Bronchial epithelial cell (primary cell): ENCODE measurements at places on chromosomes 7 and 10.

- peak; percentile 16 for DNase-seq
Observed at GRCh38 chr7:18212308-18212707, 184.7 kb upstream of the PRPS1L1 start.

DNA sequence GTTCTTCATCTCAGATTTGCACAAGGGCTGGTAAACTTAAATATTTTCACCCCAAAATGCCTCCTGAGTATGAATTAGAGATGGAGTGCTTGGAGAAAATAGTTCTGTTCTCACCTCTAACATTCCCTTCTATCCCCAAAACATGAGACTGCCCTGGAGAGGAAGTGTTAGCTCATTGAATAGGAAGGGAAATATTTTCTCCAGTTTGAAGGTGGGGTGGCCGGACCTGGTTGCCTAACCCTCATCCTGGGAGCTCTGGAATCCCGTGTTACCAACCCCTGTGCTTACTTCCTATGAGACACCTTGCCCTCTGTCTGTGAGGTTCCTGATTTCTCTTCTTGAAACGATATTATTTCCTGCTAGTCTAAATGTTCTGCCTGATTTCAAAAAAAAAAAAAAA is 779 bp downstream of the IFIT2 start:
- DNase-seq = peak; percentile 51

GRCh38 chr10:122213766-122214165 is 57.3 kb upstream of the BTBD16 start:
- no peak for DNase-seq

DNA sequence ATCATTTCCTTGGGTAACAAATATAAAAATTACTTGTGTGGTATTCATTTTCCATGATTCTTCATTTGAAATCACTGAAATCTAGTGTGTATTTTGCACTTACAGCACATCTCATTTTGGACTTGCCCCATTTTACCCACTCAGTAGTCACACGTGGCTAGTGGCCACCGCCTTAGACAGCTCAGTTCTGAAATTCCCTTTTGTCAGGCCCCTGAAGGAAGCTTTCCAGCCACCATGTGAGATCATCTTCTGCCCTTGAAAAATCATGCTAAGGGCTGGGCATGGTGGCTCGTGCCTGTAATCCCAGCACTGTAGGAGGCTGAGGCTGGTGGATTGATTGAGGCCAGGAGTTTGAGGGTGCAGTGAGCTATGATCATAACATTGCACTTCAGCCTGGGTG is 79.3 kb downstream of the PLXDC2 start:
- no peak for DNase-seq

DNA sequence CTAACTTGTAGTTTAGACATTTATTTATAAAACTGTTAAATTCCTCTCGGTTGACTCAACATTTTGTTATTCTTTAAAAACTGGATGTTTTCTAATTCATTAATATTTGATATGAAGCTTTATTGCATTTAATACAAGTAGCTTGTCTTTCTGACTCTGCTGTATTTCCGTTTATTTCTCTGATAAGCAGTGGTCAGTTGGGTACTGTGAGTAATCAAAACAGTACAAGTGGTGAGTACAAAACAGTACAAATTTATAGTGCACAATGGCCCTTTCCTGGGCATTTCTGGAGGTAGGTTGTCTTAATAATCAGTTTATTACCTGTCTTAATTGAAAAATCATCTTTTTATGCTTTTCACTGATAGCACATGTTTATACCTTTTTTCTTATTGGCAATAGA is 182.7 kb downstream of the CCSER2 start:
- DNase-seq = no peak

DNA sequence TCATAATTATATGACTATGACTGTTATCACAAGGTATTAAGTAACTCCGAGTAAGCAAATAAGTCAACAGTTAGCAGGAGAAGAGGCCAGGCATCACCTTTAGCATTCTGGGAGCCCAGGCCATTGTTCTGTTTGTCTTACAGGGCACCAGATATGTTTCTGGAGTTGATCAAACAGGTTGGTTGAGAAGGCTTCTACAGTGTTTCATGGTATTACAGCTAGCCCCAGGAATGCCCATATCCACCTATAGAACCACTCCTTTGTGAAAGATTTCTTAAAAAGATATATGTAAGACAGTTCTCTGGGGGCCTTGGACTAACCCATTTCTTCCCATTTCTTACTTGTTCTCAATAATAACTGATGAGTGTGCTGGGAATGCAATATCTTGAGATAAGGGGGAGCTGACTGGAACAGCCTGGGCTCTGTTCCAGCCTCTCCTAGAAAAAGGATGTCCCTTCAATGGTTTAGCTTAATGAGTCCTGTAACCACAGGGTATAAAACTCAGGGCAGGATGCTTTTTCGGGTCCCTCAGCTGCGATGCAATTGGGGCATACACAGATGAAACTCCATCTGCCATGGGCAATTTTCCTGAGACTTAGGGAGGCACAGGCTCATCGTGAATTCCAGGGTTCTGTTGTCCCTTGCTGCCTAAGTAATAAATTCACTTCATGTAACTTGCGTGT is 286.4 kb downstream of the BAMBI start:
- no peak for DNase-seq
